Naive thymus-derived CD8-positive, alpha-beta T cell (primary cell): ENCODE measurements at places on chromosomes 6 and 20.

- DNase-seq = no peak
- H3K4me3 ChIP-seq = no peak overlapping the region
- peaks cover 15% of the 10 kb centered on the region for H3K4me1 ChIP-seq
Observed at GRCh38 chr6:372336-372911, 19.1 kb upstream of the IRF4 start.

DNA sequence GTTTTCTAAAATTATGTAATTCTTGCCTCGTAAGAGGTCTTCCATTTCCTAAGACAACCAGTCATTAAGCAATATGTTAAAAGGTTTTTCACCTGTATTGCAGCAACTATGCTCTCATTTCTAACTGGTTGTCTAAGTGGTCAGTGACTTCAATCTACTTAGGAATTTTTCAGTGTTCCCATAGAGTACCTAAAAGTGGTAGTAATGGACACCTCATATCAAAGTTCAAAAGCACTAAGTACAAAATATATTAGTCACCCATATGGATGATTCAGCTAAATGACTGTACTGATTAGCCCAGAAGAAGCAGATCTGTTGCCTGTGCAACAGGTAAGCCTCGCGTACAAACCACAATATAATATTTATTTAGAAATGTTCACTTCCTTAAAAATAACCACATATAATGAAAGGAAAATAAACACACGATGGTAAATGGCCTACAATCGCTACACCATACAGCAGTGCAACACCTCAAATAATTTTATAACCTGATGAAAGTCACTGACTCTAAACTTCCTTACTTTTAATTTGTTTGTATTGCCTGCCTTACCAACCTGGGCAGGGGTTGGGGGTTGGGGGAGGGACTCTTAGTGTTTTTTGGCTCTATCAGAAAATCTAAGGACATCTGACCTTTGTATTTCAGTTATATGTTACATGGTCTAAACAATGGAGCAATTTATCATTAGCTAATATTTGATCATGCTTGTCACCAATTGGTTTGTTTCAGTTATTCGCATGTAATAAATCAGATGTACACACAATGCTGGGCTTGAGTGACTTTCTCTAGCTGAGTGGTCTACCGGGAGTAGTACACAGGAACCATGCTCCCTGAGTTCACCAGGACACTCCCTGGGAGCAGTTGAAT, 105.9 kb downstream of the HIVEP2 start:
- H3K4me3 ChIP-seq = no peak overlapping the region
- H3K27ac ChIP-seq = peak overlapping the region; percentile 62
- H3K4me1 ChIP-seq = peaks cover 82% of the 10 kb centered on the region

- peaks cover 35% of the 10 kb centered on the region for H3K4me1 ChIP-seq
- H3K27me3 ChIP-seq = peaks cover 66% of the 10 kb centered on the region
- no peaks in the 10 kb centered on the region for H3K36me3 ChIP-seq
- no peak for DNase-seq
- H3K4me3 ChIP-seq = peak overlapping the region; percentile 92
Observed at GRCh38 chr6:105991561-105992314, 94.4 kb upstream of the PRDM1 start.

DNA sequence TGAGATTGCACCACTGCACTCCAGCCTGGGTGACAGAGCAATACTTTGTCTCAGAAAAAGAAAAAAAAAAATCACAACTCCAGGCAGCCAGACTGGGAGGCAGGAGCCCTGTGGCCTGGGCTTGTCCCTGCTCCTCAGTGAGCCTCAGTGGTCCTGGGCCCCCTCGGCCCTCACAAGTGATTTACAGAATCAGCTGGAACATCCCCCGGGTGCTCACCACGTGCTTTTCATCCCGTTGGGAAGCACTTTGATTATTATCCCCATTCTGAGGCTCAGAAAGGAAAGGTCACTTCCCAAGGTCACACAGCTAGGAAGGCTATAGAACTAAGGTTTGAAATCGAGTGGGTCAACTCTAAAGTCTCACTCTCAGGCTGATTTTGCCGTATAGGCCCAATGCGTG, 43.1 kb upstream of the TLDC2 start:
- H3K27me3 ChIP-seq = no peaks in the 10 kb centered on the region
- H3K27ac ChIP-seq = no peak overlapping the region
- no peak overlapping the region for H3K4me3 ChIP-seq
- no peak for DNase-seq
